ENCODE measurements at places on chromosomes 3 and 15.
A peak's percentile ranks its signal among the peaks of the same experiment; 100 is the strongest.

DNA sequence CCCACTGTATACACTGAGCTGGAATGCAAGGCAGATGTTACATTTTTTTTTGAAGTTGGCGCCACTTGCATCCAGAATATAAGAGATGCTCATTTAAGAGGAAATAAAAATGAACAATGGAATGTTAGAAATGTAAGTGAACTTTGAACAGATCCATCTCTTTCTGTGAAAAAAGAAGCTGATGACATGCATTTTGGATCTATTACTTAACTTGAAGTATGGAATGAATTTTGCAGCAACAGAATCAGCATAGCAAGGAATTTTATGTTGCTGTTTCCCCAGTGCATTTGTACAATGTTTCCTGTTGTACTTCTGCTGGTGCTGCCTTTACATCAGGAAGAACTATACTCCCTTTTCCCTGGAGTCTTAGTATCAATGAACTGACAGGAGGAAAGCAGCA is 178.2 kb downstream of the LSAMP start:
- DNase-seq = no peak

DNA sequence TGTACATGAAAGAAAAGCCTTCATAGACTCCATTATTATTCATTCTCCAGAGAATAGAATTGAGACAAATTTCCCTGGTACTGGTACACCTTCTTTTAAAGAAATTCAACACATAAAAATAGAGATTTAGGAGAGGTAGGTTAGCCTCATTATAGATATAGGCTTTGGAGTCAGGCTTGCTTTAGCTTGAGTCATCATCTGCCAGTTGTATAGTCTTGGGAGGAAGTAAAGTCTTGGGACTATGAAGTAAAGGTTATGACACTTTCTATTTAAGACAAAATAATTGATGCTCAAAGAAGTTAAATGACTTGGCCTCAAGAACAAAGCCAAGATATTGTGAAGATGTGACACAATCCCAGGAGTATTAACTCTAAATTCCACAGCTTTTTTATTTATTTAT is 4.3 kb downstream of the HRG start:
- DNase-seq = no peak

DNA sequence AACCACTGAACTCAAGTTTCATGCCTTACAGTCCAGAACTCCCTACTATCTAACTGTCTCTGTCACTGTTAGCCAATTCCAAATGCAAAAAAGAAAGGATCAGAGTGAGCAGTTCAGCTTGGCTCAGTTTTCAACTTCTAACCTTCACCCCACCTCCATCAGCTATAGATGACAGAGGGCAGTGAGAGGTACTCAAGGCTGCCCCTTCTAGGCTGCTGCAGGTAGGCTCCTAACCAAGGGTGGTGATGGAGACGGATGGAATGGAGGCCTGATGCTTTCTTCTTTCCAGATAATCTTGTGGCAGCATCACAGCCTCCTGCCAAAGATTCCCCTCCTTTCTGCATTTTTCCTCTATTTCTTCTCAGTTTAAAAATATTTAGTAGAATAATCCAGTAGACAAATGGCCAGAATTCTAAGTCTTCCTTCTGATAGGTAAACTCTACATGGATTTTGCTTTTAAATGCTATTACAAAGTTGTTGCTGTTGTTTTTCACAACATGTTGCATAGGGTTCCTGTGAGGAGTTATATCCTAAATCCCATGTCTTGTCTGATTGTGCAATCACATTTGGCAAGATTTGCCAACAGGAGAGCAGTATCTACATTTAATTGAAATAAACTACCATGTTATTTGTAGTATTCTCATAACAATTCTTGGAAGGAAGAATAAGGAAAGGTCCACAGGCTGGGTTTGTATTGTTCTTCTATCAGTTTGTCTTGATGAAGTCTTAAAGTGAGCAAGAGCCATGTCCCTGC is 301.6 kb upstream of the TRIM42 start:
- no peak for DNase-seq

GRCh38 chr3:4582624-4583023 is 89.5 kb downstream of the ITPR1 start:
- no peak for DNase-seq

GRCh38 chr15:58528188-58528870 is 96.5 kb downstream of the LIPC start:
- peak; percentile 59 for DNase-seq
